ENCODE measurements at places on chromosomes 2 and 18.

GRCh38 chr2:196383799-196384198, 212.4 kb upstream of the STK17B start:
- no peak for DNase-seq

DNA sequence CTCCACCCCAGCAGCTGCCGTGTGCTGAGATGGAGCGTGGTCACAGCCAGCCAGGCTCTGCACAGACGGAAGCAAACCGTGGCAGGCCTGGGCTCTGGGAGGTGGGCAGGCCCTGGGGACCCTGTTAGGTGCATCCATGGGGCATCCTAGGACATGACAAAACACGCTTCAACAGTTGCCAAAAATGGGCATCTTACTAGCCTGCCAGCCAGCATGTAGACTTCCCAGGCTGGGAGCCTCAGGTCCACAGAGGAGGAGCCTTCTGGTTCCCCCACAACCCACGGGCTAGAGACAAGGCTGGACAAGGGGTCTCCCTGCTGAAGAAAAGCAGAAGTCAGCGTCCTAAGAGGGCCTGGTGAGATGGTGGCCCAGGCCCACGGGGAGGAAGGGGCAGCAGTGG, 139.5 kb downstream of the HDAC4 start:
- no peak for DNase-seq

- no peak for DNase-seq
Observed at GRCh38 chr18:59455728-59456276, 96.7 kb upstream of the LMAN1 start.

GRCh38 chr2:144322379-144322778, 197.5 kb downstream of the ZEB2 start:
- no peak for DNase-seq

DNA sequence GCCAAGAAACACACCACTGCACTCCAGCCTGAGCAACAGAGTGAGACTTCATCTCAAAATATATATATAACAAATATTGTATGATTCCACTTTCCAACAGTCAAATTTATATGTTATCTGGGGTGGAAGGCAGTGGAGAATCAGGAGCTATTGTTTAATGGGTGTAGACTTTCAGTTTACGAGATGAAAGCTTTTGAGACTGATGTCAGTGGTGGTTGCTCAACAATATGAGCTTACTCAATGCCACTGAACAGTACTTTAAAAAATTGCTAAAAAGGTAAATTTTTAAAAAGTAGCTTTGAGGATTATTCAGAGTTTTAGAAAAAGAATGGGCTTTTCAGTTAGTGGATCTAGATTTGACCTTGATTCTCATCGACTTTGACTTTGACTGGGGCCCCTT, 105.9 kb upstream of the ST6GAL2 start:
- no peak for DNase-seq

- DNase-seq, result no peak
Observed at GRCh38 chr2:61978522-61978921, 73.0 kb downstream of the COMMD1 start.

GRCh38 chr2:223043164-223043941, 8.6 kb upstream of the KCNE4 start:
- no peak for DNase-seq

GRCh38 chr18:37552286-37552685, 13.3 kb downstream of the CELF4 start:
- no peak for DNase-seq

DNA sequence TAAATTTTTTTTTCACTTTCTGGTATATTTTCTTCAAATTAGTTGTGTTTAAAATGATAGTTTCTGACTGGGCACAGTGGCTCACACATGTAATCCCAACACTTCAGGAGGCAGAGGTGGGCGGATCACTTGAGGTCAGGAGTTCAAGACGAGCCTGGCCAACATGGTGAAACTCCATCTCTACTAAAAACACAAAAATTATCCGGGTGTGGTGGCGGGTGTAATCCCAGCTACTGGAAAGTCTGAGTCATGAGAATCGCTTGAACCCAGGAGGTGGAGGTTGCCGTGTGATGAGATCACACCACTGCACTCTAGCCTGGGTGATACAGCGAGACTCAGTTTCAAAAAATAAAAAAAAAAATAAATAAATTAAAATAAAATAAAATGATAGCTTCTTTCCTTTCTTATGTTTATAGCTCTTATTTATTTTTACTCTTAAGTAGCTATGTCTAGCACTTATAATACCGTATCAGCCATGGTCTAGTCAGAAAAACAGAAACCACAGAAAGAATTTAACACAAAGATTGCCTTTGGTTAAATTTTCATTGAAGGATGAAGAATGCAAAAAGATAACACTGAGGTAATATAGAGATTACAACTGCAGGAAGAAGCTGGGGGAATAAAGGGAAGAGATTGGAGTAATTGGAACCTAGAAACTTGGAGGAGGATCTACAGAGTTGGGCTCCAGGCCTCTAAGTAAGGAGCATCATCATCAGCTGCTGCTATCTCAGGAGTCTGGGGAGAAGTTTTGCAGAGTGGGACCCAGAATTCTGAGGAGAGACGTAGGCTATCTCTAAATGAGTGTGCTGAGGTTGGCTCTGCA, 54.7 kb upstream of the MBOAT2 start:
- DNase-seq, result no peak

GRCh38 chr2:172323861-172324597, 103.4 kb upstream of the ITGA6 start:
- no peak for DNase-seq

- no peak for DNase-seq
Observed at GRCh38 chr18:71388148-71388547, 1099.3 kb downstream of the SOCS6 start.

- no peak for DNase-seq
Observed at GRCh38 chr18:34965108-34965507, 76.1 kb upstream of the MAPRE2 start.

GRCh38 chr2:71609958-71610357, 156.6 kb downstream of the DYSF start:
- no peak for DNase-seq

DNA sequence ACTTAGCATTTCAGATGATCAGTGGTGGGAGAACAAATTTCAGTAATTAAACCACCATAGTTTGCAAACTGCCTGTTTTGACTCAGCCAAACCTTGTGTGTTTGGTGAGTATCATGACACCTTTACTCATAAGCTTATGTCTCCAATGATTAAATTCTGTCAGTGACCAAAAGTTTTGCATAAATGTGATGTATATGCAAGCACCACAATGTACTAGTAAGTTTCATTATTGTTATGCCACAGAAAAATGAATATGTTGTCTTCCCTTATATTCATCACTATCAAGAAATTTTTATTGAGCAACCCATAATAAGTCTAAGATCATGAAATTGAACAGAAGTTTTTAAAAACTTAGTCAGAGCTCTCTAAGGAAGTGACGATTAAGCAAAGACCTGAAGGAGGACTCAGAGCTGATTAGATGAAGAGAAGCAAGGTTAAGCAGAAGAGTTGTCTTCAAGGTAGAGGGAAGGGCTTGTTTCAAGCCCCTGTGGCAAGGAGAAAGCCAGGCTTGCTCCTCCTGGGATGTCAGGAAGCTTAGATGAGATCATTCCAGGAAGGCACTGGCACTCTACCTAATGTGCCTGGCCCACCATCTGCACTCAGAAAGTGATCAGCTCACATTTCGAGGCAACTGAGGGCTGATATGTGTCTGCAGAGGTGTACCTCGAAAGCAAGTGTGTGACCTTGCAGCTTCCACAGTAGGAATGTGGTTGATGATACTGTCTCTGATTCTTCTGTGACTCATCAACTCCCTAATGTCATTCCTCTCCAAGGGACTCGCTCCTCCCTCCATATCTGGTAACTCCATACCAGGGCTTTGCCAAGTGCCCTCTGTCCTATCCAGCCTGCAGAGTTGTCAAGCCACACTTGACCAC, 54.7 kb downstream of the KCTD18 start:
- DNase-seq, result no peak

- DNase-seq, result no peak
Observed at GRCh38 chr2:109529532-109530449, 84.0 kb downstream of the SEPTIN10 start.

GRCh38 chr2:223247136-223247535, 195.1 kb downstream of the KCNE4 start:
- no peak for DNase-seq

DNA sequence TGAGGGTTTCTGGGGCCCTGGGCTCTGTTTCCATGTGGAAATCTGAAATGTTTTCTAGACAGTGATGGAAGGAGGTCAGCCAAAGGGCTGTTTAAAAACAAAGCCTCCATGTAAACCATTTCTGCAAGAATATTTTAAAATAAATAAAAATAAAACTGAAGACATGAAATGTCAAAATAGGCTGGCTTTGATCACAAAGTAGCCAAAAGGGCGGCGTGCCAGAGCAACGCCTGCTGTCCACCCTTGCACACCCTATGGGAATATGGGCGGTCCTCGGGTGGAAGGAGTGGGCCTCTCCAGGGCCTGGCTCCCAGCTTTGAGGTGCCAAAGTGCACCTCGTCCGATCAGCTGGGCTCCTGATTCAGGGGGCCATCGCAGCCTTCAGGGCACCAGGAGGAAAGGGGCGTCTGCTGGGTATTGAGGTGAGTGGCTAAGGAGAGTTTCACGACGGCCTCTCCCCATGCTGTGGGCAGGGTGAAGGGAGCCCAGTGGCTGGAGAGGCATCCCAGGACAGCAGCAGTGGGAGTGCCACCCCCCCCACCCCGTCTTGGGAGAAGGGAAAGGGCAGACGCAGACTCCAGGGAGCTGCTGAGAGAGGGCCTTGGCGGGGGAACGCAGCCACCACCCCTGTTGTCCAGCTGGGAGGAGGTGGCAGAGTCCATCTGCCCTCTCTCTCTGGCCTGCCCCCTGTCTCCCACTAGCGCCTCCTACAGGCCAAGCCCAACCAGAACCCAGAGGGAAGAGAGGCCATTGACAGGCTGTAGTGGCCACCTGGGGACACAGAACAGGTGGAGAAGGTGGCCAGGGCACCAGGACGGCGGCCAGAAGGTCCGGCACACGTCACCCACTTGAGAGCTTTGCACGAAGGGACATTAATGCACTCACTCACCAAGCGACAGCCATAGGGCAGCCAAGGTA, 5.7 kb upstream of the ERFE start:
- no peak for DNase-seq

GRCh38 chr18:24840051-24840450, 379.6 kb downstream of the HRH4 start:
- DNase-seq, result no peak

- no peak for DNase-seq
Observed at GRCh38 chr2:240250150-240250984, 109.9 kb upstream of the OTOS start.

DNA sequence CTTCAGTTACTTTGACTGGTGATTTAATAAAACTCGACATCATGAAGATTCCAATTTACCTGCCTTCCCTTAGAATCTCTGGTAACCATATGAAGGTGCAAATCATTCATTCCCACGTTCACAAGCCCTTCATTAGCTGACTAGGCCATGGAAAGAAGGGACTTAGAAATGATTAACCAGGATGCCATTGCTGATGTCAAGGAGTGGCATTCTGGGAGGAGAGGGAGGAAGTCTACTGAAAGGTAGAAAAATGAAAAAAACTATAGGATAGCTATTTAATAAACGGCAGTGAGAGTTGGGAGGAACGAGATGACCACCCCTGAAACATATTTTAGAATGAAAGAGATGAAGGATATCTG, 1.4 kb downstream of the ATIC start:
- no peak for DNase-seq

- no peak for DNase-seq
Observed at GRCh38 chr18:61602836-61603235, 269.6 kb downstream of the CDH20 start.

Measured in stimulated activated naive CD4-positive, alpha-beta T cell (primary cell).